ENCODE measurements at places on chromosomes 11 and 22. TPM values are rescaled to one million over a fixed set of nuclear protein-coding genes. Genes with fewer than 3 reads are reported as not detected.

Gene ELMOD1
- 102 TPM for total RNA-seq

Gene OR8A1
- not detected for total RNA-seq

Gene SLC1A2
- 87.4 TPM for total RNA-seq

Gene KDM4E
- total RNA-seq: not detected

Gene TUB
- total RNA-seq: 73.3 TPM

Gene LUZP2
- total RNA-seq: 80.1 TPM

DNA sequence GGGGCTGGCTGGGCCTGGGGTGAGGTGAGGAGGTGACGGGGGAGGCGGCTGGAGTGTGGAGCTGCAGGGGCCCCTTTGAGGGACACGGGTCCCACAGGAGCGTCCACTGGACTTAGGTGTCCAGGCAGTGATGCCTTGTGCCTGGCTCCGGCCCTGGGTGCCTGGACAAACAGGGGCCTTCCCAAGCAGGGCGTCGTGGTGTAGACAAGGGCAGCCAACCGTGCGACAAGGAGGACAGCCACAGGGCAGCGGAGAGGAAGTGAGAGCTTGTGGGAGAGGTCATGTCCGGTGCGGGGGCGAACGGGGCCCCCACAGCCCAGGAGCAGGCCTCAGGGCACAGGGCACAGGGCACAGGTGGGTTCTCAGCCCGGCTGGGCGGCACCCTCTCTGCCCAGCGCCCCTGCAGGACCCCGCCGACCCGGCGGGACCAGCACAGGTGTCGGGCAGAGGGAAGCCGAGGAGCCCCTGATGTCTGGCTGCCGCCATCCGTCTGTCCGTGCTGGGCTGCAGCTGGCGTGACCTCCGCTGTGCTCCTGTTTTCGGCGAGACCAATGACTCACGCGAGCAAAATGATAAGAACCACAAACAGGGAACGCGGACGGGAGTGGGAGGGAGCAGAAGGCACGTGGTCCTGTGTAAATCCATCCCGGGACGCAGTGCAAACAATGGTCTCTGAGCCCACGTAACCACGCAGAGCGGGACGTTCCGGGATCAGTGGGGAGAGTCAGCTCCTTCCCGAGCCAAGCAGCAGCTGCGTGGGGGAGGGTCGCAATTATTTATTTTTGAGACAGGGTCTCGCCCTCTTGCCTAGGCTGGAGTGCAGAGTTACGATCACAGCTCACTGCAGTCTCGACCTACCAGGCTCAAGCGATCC is 49.1 kb upstream of the A4GALT start:
- DNase-seq: no peak

DNA sequence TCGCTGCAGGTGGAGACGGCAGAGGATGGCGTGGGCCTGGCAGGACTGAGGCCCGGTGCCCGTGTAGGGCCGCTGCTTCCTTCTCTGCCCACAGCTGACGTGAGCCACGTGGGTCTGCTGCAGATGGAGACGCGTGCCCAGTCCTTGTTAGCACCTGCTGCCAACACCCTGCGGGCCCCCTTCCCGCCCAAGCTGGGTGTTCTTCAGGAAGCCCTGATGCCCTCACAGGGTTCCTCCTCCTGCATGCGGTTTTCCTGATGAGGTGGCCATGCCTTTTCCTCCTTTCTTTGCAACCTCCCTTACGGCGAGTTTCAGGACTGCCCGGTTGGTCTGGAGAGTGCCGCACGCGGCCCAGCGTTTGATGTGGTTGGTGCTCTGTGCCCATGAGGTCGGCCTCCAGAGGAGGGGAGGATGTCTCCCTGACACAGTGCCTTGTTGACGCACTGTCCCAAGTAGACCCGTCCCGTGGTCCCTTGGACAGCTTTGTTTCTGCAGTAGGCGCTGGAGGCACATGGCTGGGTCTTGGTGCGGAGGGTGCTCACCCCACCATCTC is 44.7 kb downstream of the AP2A2 start:
- no peak for DNase-seq

DNA sequence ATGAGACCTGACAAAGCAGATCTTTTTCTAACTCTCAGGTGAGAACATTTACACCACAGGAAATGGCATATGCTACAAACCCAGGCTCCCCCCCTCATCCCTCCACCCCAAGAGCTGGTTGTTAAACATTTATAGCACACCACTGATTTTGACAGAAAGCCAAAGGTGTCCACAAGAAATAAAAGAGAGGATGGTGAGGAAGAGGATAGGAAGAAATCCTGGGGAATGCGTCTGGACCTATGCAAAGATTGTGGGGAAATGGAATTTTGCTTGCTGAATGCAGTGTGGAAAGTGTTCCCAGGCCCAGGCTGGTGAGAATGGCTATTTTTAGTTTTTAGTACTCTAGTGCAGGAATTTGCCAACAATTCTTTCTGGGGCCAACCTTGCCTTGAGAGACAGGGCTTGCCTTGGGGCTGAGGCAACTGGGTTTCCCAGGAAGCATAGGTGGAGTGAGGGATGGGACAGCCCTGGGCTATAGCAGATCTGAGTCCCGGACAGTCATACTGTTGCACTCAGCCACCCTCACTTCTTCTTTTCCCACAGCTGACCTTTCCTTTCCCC is 163.9 kb downstream of the ADAMTS15 start:
- DNase-seq: no peak

- no peak for DNase-seq
Measured at GRCh38 chr11:100970283-100971164, 159.1 kb downstream of the PGR start.

GRCh38 chr22:37317698-37318210 is 35.4 kb downstream of the CYTH4 start:
- no peak for DNase-seq

DNA sequence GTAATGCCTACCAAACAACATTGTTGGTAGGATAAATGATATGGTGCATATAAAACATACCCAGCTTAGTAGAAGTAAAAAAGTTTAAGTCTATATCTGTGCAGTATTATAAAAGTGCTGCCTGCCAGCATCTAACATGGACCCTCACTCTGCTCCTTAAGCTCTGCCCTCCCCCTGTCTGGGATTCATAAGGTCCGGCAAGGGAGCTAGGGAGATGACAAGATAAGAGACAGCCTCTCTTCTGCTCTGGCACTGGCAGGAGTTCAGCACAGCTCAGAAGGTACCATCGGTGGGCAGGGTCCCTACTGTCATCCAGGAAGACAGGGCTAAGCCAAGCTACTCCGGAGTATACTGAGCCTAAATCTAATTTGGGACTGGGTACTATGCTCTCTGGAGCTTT is 42.8 kb downstream of the TRIM66 start:
- no peak for DNase-seq

DNA sequence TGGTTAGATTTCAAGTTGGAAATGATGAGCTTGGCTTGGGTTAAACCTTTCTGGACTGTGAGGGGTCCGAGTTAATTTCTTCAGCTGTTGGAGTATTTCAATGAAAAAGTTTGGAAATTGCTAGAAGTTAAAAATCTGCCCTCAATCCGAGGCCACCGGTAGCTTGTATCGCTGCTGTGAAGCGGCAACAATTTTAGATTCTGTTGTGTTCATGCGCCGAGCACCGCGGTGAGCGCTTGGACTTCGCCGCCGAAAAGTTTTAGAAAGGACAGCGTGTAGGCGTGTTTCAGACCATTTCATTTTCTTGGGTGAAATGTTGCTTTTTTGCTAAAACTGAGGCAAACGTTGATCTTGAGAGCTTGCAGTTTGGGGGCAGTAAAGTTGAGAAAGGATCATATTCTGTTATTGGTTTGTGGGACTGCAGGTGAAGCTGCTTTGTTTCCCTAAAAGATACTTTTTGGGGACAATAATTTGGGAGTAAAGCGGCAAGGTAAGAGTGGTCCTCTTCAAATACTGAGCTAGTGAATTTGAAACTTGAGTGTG is 928 bp downstream of the FBXO7 start:
- peak; percentile 54 for DNase-seq

- no peak for DNase-seq
Measured at GRCh38 chr11:123374622-123374968, 55.5 kb upstream of the GRAMD1B start.

- no peak for DNase-seq
Measured at GRCh38 chr11:117479372-117479771, 151.7 kb downstream of the CEP164 start.

GRCh38 chr11:12677131-12677530 is 2.9 kb downstream of the TEAD1 start:
- DNase-seq: no peak

GRCh38 chr22:27335102-27335660 is 466.4 kb downstream of the MN1 start:
- no peak for DNase-seq

DNA sequence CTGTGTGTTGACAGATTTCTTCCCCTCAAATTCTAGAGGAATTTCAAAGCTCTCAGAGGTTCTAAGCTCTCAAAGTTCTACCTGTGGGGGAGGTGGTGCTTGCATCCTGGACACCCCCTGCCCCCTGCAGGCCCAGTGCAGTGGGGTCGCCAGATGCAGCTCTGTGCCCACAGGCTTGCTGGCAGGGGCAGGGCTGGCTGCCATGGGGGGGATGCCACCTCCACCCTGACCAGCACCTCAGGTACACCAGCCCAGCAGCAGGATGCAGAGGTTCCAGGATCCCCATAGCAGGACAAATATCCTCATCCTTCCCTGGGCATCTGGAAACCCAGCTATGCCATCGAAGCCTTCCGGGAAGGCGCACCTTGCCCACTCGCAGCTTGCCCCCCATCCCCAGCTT is 91.1 kb downstream of the BRD1 start:
- DNase-seq: no peak
